Spinal cord (tissue), 10 donors: ENCODE measurements at places on chromosomes 13 and 19.

DNA sequence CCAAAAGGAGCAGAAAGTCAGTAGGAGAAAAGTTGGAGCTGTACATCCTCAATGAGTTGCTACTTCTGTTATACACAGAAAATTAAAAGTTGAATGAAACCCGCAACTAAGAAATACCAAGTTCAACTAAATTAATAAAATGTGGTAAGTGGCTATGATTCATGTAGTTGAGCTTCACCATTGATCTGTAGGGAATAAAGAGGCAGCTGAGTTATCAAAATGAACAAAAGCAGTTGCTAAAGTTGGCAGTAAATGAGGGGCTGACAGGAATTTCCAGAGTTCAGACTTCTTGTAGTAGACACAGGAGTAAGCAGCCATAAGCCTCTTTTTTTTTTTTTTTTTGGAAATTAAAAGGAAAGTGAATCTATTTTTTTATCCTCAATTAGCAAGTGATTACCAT, 234.6 kb downstream of the POSTN start:
- no peak for DNase-seq
- H3K4me1 ChIP-seq, result no peaks in the 10 kb centered on the region
- no peak overlapping the region for H3K27ac ChIP-seq
- no peaks in the 10 kb centered on the region for H3K36me3 ChIP-seq
- H3K27me3 ChIP-seq, result no peaks in the 10 kb centered on the region
- H3K4me3 ChIP-seq, result no peak overlapping the region

- peaks cover 8% of the 10 kb centered on the region for H3K27me3 ChIP-seq
- DNase-seq, result no peak
- no peaks in the 10 kb centered on the region for H3K36me3 ChIP-seq
Observed at GRCh38 chr19:50435627-50436026, 2.9 kb downstream of the MYBPC2 start.

GRCh38 chr13:97121894-97122293, 100.2 kb upstream of the MBNL2 start:
- peaks cover 15% of the 10 kb centered on the region for H3K4me1 ChIP-seq
- no peaks in the 10 kb centered on the region for H3K27me3 ChIP-seq
- H3K4me3 ChIP-seq, result no peak overlapping the region
- no peak for DNase-seq

DNA sequence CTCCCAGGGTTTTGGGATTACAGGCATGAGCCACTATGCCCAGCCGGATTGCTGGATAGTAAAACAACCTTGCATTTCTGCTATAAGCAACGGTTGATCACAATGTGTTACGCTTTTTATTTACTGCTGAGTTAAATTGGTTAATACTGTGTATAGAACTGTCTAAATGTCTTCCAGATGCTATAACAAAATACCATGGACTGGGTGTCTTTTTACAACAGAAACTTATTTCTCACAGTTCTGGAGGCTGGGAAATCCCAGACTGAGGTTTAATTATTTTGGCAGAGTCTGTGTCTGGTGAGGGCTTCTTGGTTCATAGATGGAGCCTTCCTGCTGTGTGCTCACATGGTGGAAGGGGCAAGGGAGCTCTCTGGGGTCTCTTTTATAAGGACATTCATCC, 65.5 kb downstream of the ING1 start:
- no peak overlapping the region for H3K4me3 ChIP-seq
- no peaks in the 10 kb centered on the region for H3K36me3 ChIP-seq
- no peaks in the 10 kb centered on the region for H3K27me3 ChIP-seq
- no peak overlapping the region for H3K27ac ChIP-seq

- no peaks in the 10 kb centered on the region for H3K36me3 ChIP-seq
- H3K27ac ChIP-seq, result no peak overlapping the region
- no peaks in the 10 kb centered on the region for H3K4me1 ChIP-seq
- H3K27me3 ChIP-seq, result no peaks in the 10 kb centered on the region
Observed at GRCh38 chr13:104098421-104098820, 1032.2 kb upstream of the SLC10A2 start.

DNA sequence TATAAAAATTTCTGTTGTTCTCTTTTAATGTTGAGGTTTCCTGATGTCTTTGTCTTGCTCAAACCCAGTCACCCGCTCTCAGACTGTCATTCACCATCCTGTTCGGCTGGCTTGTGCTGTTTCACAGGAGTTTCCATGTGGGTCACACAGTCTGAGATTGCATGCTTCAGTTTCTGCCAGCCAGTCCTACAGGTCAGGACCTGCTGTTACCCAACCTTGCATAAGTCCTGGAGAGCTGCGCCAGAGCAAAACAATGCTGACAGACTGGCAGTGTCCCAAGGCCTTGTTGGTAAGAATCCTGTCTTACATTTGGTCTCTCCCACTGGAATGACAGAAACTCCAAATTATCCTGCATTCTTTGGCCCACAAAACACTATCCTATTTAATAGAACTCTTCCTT, 340.0 kb upstream of the SLITRK5 start:
- H3K27ac ChIP-seq, result no peak overlapping the region
- no peak for DNase-seq

DNA sequence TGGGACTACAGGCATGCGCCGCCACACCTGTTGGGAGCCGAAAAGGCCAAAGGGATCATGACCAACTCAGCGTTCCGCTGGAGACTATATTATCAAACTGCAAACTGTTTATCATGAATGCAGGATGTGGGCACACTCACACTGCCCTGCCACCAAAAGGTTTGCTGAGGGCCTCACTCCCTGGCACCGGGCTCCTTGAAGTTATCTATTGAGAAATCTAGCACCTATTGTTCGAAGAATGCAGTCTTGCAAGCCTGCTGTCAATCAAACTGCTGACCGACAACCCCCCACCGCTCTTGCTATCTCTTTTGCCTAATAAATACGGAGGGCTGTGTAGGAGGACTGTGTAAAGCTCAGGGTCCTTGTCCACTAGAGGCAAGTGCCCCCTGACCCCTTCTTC, 5.2 kb upstream of the ZNF836 start:
- no peak for DNase-seq
- H3K4me3 ChIP-seq, result no peak overlapping the region
- no peak overlapping the region for H3K27ac ChIP-seq
- no peaks in the 10 kb centered on the region for H3K36me3 ChIP-seq
- H3K4me1 ChIP-seq, result peaks cover 3% of the 10 kb centered on the region

DNA sequence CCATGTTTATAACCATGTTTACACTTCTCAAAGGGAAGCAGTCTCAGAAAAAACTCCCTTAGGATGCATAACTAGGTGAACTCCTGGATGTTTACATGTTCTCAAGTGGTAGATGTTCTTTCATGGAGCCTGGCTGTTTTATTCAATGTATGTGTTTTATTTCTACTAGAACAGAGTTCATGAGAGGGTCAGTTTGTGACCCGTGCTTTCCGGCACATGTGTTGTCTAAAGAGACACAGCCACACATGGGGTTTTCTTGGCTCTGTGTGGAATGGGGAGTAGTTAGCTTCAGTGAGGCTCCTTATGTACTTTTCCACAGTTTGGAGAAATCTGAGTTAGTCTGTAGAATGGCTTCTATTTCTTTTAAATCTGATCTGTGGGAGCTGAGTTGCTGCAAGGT, 60.9 kb downstream of the ATP8A2 start:
- H3K27ac ChIP-seq, result peak overlapping the region; percentile 54
- no peaks in the 10 kb centered on the region for H3K4me1 ChIP-seq
- H3K27me3 ChIP-seq, result no peaks in the 10 kb centered on the region
- H3K4me3 ChIP-seq, result no peak overlapping the region

DNA sequence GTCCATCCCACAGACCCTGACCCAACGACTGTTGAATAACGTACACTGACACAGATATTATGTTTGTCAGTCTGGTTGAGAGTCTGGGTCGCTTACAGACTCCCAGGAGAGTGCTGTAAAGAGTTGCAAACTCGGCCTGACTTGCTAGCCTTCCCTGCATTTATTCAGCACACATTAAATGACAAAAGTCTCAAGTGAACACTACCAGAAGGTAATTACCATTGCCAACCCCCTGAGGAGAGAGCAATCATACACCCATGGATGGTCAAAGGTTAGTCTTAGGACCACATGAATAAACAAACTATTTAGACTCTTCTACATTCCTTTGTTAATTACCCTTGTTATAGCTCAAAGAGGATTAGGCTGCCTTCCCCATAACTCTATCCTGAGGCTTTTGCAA, 1048.6 kb downstream of the PCDH17 start:
- H3K27ac ChIP-seq, result no peak overlapping the region
- DNase-seq, result no peak
- H3K27me3 ChIP-seq, result no peaks in the 10 kb centered on the region
- H3K4me1 ChIP-seq, result no peaks in the 10 kb centered on the region

DNA sequence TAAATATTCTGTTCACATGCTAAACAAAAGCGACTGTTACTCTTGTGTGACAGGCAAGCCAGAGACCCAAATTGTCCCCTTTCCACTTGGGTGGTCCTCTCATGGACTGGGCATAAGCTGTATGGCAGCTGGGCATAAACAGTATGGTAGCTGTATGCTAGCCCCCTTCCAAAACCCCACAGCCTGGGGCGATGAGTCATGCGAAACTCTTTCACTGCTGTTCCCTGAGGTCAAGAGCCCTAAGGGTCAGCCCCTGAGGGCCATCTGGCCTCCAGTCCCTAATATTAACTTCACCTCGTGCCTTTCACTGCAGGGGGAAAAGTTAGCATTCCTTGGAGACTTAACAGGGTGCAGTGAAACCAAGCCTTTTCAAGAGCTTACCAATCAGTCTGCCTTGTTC, 45.6 kb upstream of the ZNF562 start:
- H3K27ac ChIP-seq, result no peak overlapping the region
- DNase-seq, result peak; percentile 14
- H3K36me3 ChIP-seq, result no peaks in the 10 kb centered on the region
- no peak overlapping the region for H3K4me3 ChIP-seq
- H3K4me1 ChIP-seq, result peaks cover 2% of the 10 kb centered on the region
- H3K27me3 ChIP-seq, result no peaks in the 10 kb centered on the region

- H3K27me3 ChIP-seq, result no peaks in the 10 kb centered on the region
- H3K27ac ChIP-seq, result no peak overlapping the region
- H3K36me3 ChIP-seq, result no peaks in the 10 kb centered on the region
- H3K4me3 ChIP-seq, result no peak overlapping the region
- DNase-seq, result no peak
- no peaks in the 10 kb centered on the region for H3K4me1 ChIP-seq
Observed at GRCh38 chr13:30388406-30389283, 33.6 kb upstream of the UBE2L5 start.

- H3K27ac ChIP-seq, result no peak overlapping the region
- H3K36me3 ChIP-seq, result no peaks in the 10 kb centered on the region
- H3K4me1 ChIP-seq, result peaks cover 15% of the 10 kb centered on the region
Observed at GRCh38 chr19:47391510-47392223, 27.7 kb downstream of the MEIS3 start.

GRCh38 chr13:102191951-102192502, 209.8 kb downstream of the FGF14 start:
- no peak for DNase-seq
- no peaks in the 10 kb centered on the region for H3K36me3 ChIP-seq
- H3K27ac ChIP-seq, result no peak overlapping the region
- H3K4me1 ChIP-seq, result no peaks in the 10 kb centered on the region
- H3K4me3 ChIP-seq, result no peak overlapping the region

- no peaks in the 10 kb centered on the region for H3K27me3 ChIP-seq
- no peak overlapping the region for H3K27ac ChIP-seq
- H3K4me1 ChIP-seq, result peaks cover 11% of the 10 kb centered on the region
Observed at GRCh38 chr19:18946918-18947317, 5.9 kb upstream of the HOMER3 start.

GRCh38 chr19:44753932-44754749, 5.6 kb downstream of the BCL3 start:
- peaks cover 71% of the 10 kb centered on the region for H3K27me3 ChIP-seq
- H3K4me3 ChIP-seq, result no peak overlapping the region
- H3K4me1 ChIP-seq, result peaks cover 46% of the 10 kb centered on the region
- H3K27ac ChIP-seq, result peak overlapping the region; percentile 54
- no peak for DNase-seq

DNA sequence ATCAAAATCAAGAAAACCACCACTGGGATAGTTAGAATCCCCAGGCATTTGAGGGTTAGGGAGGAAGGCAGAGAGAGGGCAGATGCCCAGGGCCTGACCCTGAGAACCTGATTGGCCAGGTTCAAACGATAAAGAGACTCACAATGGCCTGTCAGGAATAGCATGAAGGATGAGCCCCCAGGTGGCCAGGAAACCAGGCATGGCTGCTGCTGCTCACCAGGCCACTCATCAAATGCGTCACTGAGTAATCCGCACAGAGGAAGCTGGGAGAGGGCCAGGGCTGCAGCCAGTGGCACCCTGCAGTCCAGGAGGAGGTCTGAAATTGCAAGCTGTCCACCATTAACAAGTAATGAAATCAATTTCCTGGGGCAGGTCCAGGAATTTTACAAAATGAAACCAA, 111.3 kb downstream of the KATNAL1 start:
- no peaks in the 10 kb centered on the region for H3K36me3 ChIP-seq
- H3K27me3 ChIP-seq, result no peaks in the 10 kb centered on the region
- no peak overlapping the region for H3K27ac ChIP-seq
- no peak for DNase-seq

- peak overlapping the region; percentile 26 for H3K4me3 ChIP-seq
- H3K27me3 ChIP-seq, result no peaks in the 10 kb centered on the region
- DNase-seq, result peak; percentile 82
Observed at GRCh38 chr13:24271601-24272451, 37.6 kb upstream of the C1QTNF9 start.

- no peaks in the 10 kb centered on the region for H3K27me3 ChIP-seq
- peaks cover 10% of the 10 kb centered on the region for H3K4me1 ChIP-seq
- no peak for DNase-seq
- H3K27ac ChIP-seq, result no peak overlapping the region
- H3K36me3 ChIP-seq, result peaks cover 7% of the 10 kb centered on the region
Observed at GRCh38 chr19:21839976-21840375, 4.0 kb upstream of the ZNF43 start.

GRCh38 chr19:38324431-38324830, 4.8 kb downstream of the KCNK6 start:
- no peak overlapping the region for H3K27ac ChIP-seq
- H3K36me3 ChIP-seq, result peaks cover 3% of the 10 kb centered on the region
- DNase-seq, result no peak
- peaks cover 18% of the 10 kb centered on the region for H3K27me3 ChIP-seq

GRCh38 chr19:58332697-58333096, 5.9 kb downstream of the ZSCAN22 start:
- H3K36me3 ChIP-seq, result peaks cover 29% of the 10 kb centered on the region
- H3K27ac ChIP-seq, result no peak overlapping the region
- no peaks in the 10 kb centered on the region for H3K27me3 ChIP-seq
- DNase-seq, result no peak
- peaks cover 10% of the 10 kb centered on the region for H3K4me1 ChIP-seq

GRCh38 chr19:54172471-54173358, at the start of gene TMC4:
Gene TMC4 (minus strand): TSS chr19:54173160. CDS start chr19:54173117, 43 bp downstream.
- H3K4me3 ChIP-seq, result no peak within 1 kb of the TSS
- peaks cover 5% of the 10 kb centered on the region for H3K4me1 ChIP-seq
- H3K27ac ChIP-seq, result no peak within 1 kb of the TSS
- no peaks in the 10 kb centered on the region for H3K27me3 ChIP-seq
- H3K36me3 ChIP-seq, result peaks cover 28% of the 10 kb centered on the region
- no peak for DNase-seq

- no peaks in the 10 kb centered on the region for H3K4me1 ChIP-seq
- no peaks in the 10 kb centered on the region for H3K36me3 ChIP-seq
- DNase-seq, result no peak
- H3K27me3 ChIP-seq, result peaks cover 5% of the 10 kb centered on the region
Observed at GRCh38 chr19:51427201-51427600, 9.8 kb upstream of the SIGLEC10 start.

DNA sequence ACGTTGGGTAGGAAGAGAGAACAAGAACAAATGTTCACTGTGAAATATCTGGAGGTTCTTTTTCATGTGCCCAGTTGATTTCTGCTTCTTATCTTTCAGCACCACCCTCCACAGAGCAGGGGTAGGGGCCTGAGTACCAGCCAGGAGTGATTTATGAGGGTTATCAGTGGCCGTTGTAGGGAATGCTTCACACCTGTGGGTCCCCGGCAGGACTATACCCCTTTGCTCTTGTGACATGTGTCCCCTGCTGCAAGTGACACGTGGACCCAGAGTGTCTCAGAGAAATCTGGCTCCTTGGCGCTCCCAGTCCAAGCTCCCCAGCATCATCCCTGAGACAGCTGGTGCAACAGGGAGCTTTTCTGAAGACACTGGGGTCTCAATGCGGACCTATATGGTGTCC, 29.7 kb downstream of the SIAH3 start:
- H3K36me3 ChIP-seq, result no peaks in the 10 kb centered on the region
- no peak overlapping the region for H3K27ac ChIP-seq
- H3K4me1 ChIP-seq, result peaks cover 2% of the 10 kb centered on the region
- no peak overlapping the region for H3K4me3 ChIP-seq
- no peak for DNase-seq
